ENCODE measurements at places on chromosomes 1 and 21. TPM values are rescaled to one million over a fixed set of nuclear protein-coding genes. Genes with fewer than 3 reads are reported as not detected.

The SLC1A7 gene
- polyA plus RNA-seq, result 0.10 TPM

The ITGB2 gene
- polyA plus RNA-seq, result 7.3 TPM

The DNALI1 gene
- 1.1 TPM for polyA plus RNA-seq

The RNF186 gene
- not detected for polyA plus RNA-seq

The C1orf94 gene
- not detected for polyA plus RNA-seq

The SLAMF8 gene
- polyA plus RNA-seq, result 0.33 TPM

The SERPINC1 gene
- 0.06 TPM for polyA plus RNA-seq
